ENCODE measurements at places on chromosomes 6 and 20.

DNA sequence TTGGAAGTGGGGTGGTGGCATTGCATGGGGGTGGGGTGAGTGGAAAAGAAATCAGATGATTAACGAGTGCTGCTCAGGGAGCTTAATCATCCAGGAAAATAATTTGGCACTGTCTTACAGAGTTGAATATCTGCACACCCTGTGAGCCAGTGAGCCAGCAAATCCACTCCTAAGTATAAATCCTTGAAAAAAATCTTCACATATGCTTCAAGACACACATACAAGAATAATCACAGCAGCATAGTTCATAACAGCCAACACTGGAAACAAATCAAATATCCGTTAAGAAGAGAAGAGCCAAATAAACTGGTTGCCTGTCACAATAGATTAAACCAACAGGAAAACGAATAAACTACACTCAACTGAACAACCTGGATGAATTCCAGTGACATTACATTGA is 62.8 kb downstream of the SAMD3 start:
- no peak for DNase-seq

DNA sequence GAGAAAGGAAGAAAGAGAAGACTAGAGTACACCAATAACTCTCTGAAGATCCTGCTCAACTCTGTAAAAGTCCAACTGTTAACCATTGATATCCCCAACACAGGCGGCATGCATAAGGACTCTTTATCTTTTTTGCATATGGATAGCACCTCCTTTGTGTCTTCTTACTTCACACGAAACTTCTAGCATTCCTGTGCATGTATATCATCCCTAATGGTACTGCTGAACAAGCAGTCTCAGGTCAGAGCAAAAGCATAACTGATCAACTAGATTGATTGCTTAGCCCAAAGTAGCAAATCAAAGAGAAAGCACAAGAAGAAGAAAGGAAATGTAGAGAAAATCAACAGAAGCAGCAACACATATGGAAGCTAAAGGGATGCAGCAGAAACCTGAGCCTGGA is 234.4 kb downstream of the SYNE1 start:
- DNase-seq: no peak

DNA sequence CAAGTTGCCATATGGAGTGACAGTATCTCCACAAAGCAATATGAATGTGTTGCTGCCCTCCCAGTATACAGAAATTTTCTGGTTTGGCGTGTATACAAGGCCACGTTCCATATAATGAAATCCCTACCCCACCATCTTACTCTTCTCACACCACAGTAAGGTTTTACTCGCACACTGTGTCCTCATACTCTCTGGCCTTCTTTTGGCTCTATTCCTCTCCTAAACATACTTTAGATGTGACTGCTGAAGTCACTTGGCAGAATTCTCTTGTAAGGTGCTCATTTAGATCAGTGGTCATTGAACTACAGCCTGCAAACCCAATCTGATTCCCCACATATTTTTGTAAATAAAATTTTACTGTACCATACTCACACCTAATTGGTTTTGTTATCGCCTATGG is 123.2 kb downstream of the RFPL4B start:
- no peak for DNase-seq

GRCh38 chr6:166056637-166057036 is 111.0 kb downstream of the TBXT start:
- no peak for DNase-seq

- DNase-seq: no peak
Observed at GRCh38 chr20:10381477-10381876, 52.5 kb downstream of the MKKS start.

Data from NCI-H1092 treated with DMSO at 0.1 percent for 48 hours (cell line).